ENCODE measurements at places on chromosomes 4 and X.

DNA sequence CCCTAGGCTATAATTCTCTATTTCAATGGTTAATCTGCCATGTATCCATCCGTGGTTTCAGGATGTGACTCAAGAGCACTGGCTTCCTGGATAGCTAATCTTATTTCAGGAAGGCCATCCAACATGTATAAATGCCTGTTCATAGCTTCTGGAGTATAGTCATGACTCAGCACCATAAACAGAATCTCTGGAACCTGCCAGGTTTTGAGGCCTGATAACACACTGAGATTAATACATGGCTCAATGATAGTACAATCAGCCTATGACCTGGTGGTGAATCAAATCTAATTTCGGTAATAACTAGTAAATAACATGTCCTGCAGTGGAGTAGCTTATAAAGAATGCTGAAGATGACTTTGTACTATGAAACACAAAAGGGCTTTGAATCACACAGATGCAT lies 5.7 kb upstream of the IL13RA2 start:
- peak; percentile 92 for DNase-seq

- DNase-seq: peak; percentile 30
These were observed 201.5 kb upstream of the FAM241A start for GRCh38 chr4:111943796-111944203.

DNA sequence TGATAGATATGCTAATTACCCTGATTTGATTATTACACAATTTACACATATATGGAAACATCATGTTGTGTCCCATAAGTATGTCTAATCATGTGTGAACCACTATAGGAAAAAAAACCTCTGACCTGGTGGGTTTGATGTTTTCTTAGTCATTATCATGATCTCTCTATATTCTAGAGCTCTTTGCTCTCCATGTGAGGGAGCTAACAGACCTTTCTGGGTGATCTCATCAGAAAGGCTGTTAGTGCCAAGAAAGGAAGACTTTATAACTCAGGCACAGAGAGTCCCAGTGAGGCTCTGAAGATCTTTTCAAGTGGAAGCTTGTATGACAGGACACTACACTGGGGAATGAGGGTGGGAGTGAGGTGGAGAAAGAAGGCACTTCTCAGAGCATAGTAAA lies 527.7 kb upstream of the MAGEB2 start:
- peak; percentile 58 for DNase-seq

- no peak for DNase-seq
These were observed 41.4 kb downstream of the HAND2 start for GRCh38 chr4:173488656-173489055.
